NCI-H524 treated with DMSO at 0.1 percent for 48 hours (cell line): ENCODE measurements at places on chromosomes 5 and 9.

- DNase-seq, result no peak
These were observed 3.1 kb downstream of the TMED9 start for GRCh38 chr5:177595026-177595585.

DNA sequence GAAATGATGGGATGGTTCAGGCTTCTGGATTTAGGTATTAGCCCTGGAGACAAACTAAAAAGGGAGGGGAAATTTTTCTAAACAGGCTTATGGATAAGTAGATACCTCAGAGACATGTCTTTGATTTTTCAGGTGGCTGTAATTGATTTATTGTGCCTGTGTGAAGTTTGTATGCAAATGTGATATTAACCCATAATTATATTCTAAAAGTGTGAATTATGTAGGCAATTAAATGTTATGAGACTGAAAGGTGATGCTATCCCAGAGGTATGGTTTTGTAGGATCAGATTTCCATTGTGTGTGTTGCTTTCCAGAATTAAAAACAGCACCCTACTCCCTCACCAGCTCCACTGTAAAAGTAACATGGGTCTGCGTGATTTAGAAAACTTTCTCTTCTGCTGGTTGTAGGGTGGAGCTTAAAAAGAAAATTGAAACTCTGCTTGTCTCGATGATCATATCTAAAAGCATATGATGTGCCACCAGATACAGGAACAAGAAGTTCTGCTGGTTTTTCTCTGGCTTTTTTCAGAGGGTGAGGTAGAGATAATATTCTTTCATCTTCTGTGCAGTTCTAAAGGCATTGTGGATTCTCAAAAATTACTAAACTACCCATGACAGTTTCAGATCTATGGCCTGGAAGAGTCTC, 71.8 kb upstream of the TAF11L2 start:
- no peak for DNase-seq

- DNase-seq, result no peak
These were observed 199.9 kb downstream of the PTTG1 start for GRCh38 chr5:160621526-160621925.

DNA sequence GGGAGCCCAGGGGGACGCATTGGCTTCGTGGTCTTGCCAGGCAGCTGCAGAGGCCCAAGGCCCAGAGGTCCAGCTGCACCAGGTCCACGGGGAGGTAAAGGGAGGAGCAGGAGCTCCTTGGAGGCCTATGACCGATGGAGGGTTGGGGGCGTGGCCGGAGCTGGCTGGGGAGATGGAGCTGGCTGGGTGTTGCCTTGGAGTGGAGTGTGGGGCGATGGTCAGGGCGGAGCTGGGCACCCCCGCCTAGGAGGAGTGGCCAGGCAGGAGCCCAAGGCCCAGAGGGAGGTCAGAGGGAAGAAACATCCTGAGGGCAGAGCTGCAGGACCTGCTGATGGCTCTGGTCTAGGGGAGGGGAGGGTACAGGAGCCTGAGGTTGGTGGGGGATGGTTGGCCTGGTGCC, 44.6 kb downstream of the KCNT1 start:
- DNase-seq, result no peak

DNA sequence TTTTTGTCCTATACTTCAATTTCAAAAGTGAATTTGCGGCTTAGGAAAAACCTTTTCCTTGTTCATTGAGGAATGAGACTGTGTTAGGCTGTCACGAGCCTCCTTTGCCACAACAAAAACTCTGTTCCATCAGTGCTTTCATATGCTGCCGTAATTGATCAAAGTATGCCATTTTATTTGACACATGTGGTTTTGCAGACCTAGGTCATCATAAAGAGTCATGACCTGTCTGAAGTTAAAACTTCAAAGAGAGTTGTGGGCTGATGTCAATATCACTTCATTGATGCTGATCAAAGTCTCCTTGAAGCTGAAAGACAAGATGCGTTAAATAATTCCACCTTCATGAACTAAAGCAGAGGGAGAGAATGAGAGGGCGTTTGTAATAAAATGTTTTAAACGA, 55.5 kb downstream of the SYK start:
- DNase-seq, result no peak

DNA sequence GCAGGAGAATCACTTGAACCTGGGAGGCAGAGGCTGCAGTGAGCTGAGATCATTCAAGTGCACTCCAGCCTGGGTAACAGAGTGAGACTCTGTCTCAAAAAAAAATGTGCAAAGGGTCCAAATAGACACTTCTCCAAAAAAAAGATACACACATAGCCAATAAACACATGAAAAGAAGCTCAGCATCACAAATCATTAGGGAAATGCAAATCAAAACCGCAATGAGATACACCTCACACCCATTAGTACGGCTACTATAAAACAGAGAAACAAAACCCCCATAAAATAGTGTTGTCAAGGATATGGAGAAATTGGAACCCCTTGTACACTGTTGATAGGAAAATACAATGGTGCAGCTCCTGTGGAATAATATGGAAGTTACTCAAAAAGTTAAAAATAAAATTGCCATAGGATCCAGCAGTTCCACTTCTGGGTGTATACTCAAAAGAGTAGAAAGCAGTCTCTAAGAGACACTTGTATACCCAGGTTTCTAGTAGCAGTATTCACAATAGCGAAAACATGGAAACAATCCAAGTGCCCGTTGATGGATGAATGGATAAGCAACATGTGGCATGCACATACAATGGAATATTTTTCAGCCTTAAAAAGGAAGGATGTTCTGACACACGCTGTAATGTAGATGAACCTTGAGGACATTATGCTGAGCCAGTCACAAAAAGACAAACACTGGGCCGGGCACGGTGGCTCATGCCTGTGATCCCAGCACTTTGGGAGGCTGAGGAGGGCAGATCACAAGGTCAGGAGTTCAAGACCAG, 57.2 kb upstream of the PPARGC1B start:
- no peak for DNase-seq

DNA sequence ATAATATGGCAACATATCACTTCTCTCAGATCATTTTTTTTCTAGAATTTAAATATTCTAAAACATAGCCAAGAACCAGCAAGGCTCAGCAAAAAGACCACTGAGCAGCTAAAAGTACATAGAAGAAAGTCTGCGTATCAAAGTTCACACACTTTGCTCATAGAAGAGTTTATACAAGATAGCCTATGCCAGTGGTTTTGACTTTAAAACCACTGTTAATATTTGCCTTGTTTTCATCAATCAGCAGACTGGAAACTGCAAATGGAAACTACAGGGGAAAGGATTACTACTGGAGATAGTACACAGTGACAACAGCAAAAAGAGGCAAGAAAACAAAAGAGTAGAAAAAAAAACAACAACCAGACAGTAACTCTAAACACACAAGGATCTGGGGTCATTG, 483.3 kb downstream of the ZSWIM6 start:
- DNase-seq, result no peak

DNA sequence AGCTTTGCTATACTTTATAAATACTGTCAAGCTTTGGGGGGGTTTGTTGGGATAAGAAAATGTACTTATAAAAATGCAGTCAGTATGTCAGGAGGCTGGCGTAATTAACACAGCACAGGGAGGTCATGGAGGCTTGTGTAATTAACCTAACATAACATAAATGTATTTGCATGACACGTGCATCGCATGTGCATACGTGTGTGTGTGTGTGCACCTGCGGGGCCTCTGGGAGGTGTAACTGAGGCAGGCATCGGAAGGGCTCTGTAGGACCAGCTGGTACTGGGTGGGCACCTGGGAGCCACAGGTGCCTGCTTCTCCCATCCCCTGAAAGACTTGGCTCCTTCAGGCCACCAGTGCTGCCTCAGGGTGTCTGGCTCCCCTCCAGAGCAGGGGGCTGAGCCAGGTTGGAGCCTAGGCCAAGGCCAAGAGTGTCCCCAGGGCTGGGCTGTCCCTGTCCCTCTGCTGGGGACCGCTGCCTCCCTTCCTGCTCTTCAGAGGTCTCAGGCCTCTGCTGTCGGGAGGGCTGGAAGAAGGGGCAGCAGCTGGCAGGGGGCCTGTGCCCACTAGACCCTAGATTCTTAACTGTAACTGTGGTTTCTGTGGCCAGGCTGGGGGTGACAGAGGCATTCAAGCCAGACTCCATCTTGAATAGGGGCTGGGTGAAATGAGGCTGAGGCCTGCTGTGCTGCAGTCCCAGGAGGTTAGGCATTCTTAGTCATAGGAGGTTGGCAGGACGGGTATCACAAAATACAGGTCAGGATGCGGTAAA, 9.0 kb downstream of the FCN2 start:
- no peak for DNase-seq

DNA sequence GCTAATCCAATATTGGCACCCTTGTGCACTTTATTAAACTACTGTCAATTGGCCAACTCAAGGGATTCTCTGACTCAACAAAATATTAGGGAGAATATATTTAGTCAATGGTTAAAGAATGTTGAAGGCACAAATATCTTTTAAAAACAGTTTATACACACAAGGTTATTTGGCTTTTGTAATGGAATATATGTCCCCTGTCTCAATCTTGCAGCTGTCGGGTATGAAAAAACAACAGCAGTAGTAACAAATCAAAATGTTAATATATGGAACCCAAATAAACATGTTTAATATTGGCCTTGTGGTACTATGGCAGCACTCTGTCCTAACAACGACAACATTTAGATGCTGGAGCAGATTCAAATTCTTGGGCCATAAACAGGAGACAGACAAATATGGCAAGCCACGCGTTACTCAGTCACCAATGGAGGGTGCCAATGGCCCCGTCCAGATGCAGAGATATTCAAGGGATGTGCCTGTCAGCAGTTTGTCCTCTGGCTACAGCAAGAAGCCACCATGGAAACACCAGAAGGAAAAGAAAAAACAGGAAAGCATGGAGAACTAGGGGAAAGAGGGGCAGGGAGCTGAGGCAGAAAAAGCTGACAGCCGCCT, 342.0 kb downstream of the NDUFS4 start:
- DNase-seq, result no peak

GRCh38 chr5:10461041-10461440, 19.4 kb downstream of the ROPN1L start:
- no peak for DNase-seq

DNA sequence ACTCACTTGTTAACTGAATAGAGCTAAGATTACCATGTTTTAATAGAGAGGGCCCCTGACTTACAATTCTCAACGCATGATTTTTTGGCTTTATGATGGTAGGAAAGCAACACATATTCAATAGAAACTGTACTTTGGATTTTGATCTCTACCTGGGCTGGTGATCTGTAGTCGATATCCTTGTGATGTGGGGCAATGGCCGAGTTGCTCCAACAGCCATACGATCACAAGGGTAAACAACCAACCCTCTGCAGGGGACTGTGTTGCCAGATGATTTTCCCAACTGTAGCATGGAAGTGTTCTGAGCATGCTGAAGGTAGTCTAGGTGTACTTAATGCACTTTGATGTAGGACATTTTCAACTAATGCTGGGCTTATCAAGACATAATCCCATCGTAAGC, 36.5 kb downstream of the NSUN2 start:
- DNase-seq, result no peak

DNA sequence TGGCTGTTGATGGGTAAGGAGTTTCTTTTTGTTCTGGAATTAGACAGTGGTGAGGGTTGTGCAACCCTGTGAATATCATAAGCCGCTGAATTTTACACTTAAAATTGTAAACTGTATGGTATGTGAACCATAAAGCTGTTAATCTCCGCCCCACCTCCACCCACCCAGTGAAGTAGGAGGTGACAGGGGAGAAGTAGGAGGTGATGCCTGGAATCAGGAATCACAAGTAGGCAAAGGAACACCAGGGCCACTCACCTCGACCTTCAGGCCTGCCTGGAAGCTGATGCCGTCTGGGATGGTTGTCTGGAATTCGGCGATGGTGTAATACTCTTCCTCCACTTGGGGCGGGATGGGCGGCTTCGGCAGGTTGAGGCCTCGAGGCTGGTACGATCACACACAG, 62.3 kb upstream of the UBTD2 start:
- DNase-seq, result no peak
